Left kidney (tissue), 8 donors: ENCODE measurements at places on chromosomes 2 and 18.

DNA sequence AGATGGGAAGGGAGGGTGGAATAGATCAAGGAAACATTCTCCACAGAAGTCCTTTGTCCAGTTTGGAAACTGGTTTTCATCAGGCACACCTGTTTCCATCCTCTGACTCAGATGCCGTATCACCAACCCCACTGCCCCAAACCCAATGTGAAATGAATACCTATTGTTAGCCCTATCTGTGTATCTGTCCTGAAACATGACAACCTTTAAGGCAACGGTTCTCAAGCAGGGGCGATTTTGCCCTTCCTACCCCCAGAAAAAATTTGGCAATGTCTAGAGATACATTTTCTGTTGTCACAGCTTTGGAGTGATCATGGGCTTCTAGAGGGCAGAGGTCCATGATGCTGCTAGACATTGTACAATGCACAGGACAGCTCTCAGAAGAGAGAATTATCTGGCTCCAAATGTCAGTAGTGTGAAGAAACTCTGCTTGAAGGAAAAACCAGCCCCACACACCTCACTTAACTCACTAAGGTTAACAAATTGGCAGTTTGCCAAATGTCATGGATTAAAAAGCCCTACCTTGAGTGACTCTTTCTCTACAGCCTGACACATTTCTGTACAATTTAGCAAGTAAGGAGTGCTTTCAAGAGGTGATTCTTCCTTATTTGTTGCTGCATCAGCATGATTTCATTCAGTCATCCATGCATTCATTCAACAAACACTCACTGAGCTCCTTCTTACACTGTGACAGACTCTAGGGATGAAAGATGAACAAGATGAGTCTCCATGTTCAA is 3.4 kb downstream of the SCTR start:
- no peak for DNase-seq

- DNase-seq = peak; percentile 70
Observed at GRCh38 chr18:76982841-76983583, 149.6 kb downstream of the MBP start.

DNA sequence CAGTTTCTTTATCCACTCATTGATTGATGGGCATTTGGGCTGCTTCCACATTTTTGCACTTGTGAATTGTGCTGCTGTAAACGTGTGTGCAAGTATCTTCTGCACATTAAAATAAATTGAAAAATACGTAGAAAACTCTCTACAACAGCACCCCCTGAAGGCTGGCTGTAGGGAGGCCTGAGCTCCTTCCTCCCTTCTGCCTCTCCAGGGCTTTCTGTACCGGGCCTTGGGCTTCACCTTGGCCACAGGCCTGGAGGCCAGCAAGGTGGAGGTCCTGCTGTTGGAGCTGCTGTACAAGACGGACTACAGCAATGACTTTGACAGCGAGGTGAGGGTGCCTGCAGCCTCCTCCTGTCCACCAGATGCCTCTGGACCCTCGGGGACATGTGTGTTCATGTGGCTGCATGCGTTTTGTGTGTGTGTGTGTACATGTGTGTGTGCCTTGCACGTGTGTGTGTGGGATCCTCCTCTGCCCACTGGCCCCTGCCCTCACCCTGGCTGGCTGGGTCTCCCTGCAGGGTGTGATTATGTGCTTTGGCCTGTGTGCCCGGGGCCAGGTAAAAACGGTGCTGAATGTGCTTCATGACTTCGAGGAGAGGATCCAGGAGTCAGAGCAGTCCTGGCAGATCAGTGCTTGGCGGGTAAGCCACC is 29.2 kb downstream of the MROH2A start:
- DNase-seq = no peak

- DNase-seq = no peak
Observed at GRCh38 chr18:71832946-71833617, 711.1 kb downstream of the CBLN2 start.

GRCh38 chr18:79543861-79544385 is 135.7 kb upstream of the CTDP1 start:
- no peak for DNase-seq

DNA sequence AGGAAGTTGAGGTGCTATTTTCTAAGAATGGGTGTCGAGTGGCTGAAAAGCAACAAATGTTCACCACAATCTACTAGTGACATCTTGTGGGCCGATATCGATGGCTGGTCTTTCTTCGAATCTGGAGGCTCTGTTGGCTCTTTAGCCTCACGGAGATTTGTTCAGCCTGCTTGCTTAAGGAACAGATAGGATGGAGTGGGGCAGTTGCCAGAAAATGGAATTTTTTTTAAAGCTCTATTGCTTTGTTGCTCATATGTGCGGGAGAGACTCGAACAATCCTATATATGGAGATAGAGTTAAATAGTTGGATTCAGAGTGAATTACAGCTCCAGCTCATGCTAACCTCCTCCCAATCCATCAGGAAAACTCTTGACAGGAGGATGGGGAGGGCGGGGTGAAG is 70.9 kb upstream of the LYPD6B start:
- DNase-seq = no peak

- DNase-seq = no peak
Observed at GRCh38 chr2:28674062-28674712, 77.4 kb upstream of the PPP1CB start.

DNA sequence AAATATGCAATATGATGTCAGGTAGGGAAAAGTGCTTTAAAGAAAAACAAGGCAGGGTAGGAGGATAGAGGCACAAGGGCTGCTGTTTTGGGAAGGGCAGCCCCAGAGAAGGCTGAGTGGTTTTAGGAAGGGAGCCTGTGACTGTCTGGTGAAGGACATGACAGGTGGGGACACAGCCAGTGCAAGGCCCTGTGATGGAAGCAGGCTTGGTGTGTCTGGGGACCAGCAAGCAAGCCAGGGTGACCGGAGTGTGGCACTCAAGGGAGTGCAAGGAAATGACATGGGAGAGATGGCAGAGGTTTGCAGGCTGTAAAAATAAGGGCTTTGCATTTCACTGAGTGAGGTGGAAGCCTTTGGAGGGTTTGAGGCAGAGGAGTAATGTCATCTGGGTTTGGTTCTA is 62.0 kb downstream of the LTBP1 start:
- DNase-seq = no peak

GRCh38 chr2:160628811-160629210 is 135.2 kb upstream of the RBMS1 start:
- DNase-seq = no peak

- DNase-seq = no peak
Observed at GRCh38 chr18:59219672-59220163, at the start of gene GRP. GRP (plus strand) TSS chr18:59220158; CDS start chr18:59220266, 108 bp downstream.

- no peak for DNase-seq
Observed at GRCh38 chr2:152092095-152092494, 6.7 kb downstream of the CACNB4 start.

DNA sequence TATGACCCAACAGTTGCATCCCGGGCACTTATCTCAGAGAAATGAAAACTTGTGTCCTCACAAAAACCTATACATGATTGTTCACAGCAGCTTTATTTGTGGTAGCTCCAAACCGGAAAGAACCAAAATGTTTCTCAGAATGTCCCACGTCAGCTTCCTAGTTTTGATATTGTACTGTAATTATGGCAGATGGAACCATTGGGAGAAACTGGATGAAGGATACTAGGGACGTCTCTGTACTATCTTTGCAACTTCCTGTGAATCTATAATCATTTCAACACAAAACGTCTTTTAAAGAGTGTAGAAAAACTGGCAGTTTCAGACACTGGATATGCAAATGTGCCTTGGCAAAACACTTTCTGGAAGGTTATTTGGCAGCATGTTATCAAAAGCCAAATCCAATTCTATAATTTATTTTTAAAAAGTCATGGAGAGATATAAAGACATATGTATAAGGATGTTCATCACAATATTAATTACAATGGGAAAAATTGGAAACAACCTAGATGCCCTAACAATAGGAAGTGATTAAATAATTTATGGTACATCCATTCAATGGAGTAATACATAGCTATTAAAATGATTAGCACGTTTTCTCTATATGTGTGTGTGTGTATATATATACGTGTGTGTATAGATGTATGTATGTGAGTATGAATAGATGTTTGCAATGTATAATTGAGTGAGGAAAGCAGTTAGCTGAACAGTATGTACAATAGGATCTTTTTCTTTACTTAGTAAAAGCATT is 9.8 kb downstream of the SAG start:
- no peak for DNase-seq

DNA sequence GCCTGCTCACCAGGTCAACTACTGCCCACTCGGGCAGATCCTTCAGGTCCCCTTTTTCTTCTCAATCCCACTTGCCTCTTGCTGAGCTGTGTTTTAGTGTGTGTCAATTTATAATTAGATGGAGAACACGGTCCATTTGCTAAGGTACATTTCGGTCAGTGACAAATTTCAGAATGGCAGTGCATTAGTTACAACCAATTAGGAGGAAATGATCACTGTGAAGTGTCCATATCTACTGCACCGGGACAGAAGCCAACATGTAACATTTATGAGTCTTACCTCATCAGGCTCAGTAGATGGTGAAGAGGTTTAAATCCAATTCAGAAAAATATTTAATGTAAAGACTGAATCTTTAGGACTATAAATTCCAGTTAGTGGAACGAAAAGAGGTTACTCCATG is 47.7 kb downstream of the CMPK2 start:
- DNase-seq = no peak

- DNase-seq = peak; percentile 39
Observed at GRCh38 chr18:36672437-36673344, 156.1 kb downstream of the TPGS2 start.

DNA sequence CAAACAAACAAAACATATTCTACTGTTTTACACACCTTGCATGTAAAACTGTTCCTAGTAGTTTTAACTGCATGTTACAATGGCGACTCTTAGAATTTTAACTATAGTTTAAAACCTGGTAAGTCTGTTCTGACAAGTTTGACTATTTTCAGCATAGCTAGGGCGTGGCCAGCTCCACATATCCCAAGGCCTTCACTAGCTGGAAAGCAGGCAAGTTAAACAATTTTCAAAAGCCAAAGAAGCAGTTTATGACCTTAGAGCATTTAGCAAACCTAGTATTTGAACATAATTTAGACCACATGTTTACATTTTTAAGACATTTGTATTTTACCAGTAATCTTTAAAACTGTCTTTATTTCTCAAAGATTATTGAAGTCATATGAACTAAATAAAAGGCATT is 402.8 kb upstream of the SYT4 start:
- DNase-seq = no peak

- DNase-seq = no peak
Observed at GRCh38 chr2:124489686-124490085, 464.6 kb downstream of the CNTNAP5 start.

DNA sequence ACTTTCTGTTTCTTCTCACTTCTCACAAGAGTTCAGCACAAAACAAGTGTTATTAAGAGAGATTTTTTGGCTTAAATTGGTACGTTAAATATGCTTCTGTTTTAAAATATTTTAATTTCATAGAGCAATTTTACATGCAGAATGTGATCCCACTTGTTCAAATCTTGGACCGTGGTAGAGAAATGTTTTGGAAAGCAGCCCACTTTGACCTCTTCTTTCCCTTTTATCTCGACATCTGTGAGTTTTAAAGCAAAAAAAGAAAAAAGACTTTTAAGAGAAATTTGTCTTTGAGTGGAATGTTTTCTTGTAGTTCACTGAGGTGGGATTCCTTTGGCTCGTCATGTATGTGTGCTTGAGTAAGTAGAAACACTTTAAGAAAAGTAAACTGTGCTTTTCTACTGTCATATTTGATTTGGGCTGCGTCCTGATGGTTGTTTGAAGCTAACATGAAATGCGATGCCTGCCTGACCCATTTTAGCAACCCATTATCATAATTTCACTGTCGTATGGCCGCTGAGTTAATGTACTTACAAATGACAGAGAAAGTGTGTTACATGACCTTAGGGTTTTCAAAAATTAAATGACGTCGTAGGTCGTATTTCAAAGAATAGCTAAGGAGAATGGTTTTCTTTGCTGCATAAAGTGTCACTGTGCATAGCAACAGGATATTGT is 54.5 kb downstream of the TSHZ1 start:
- no peak for DNase-seq

GRCh38 chr18:44758861-44759631 is 78.4 kb downstream of the SETBP1 start:
- no peak for DNase-seq

- DNase-seq = no peak
Observed at GRCh38 chr18:31744321-31745067, 16.2 kb downstream of the SLC25A52 start.

GRCh38 chr2:154565433-154565832 is 133.1 kb upstream of the KCNJ3 start:
- no peak for DNase-seq

GRCh38 chr2:169232551-169233154 is 129.7 kb downstream of the LRP2 start:
- no peak for DNase-seq

DNA sequence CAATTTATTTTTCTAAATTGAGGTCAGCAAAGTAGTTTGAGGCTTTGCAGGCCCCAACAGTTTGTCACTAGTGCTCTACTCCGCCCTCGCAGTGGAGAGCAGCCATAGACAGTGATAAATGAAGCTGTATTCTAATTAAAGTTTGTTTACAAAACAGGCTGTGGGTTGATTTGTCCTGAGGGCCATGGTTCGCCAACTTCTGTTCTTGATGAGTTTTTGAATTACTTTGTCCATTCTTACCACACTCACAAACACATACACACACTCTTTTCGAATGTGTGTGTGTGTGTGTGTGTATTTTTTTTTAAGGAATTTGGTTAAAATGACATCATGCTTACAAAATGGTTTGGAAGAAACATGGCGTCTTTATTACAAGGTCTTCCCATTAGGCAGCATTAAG is 68.6 kb downstream of the MTCL1 start:
- no peak for DNase-seq
